ENCODE measurements at places on chromosomes 7 and 10. TPM values are rescaled to one million over a fixed set of nuclear protein-coding genes. Genes with fewer than 3 reads are reported as not detected.

The OR9A2 gene
- not detected for total RNA-seq

The NUDT13 gene
- 3.3 TPM for total RNA-seq

The LRIT1 gene
- not detected for total RNA-seq

The GRM8 gene
- 3.2 TPM for total RNA-seq

The CAV1 gene
- total RNA-seq = 67.2 TPM

The MEOX2 gene
- 1.2 TPM for total RNA-seq

The NPTX2 gene
- total RNA-seq = 2.0 TPM

The FAM237B gene
- not detected for total RNA-seq

GRCh38 chr10:97922022-97922758 is 72.5 kb downstream of the GOLGA7B start:
- DNase-seq = no peak

- DNase-seq = no peak
Measured at GRCh38 chr10:14571866-14572507, 202.7 kb downstream of the FAM107B start.

GRCh38 chr10:124921261-124921660 is 20.7 kb upstream of the ZRANB1 start:
- DNase-seq = no peak

- DNase-seq = no peak
Measured at GRCh38 chr7:91720260-91720937, 160.1 kb downstream of the MTERF1 start.

DNA sequence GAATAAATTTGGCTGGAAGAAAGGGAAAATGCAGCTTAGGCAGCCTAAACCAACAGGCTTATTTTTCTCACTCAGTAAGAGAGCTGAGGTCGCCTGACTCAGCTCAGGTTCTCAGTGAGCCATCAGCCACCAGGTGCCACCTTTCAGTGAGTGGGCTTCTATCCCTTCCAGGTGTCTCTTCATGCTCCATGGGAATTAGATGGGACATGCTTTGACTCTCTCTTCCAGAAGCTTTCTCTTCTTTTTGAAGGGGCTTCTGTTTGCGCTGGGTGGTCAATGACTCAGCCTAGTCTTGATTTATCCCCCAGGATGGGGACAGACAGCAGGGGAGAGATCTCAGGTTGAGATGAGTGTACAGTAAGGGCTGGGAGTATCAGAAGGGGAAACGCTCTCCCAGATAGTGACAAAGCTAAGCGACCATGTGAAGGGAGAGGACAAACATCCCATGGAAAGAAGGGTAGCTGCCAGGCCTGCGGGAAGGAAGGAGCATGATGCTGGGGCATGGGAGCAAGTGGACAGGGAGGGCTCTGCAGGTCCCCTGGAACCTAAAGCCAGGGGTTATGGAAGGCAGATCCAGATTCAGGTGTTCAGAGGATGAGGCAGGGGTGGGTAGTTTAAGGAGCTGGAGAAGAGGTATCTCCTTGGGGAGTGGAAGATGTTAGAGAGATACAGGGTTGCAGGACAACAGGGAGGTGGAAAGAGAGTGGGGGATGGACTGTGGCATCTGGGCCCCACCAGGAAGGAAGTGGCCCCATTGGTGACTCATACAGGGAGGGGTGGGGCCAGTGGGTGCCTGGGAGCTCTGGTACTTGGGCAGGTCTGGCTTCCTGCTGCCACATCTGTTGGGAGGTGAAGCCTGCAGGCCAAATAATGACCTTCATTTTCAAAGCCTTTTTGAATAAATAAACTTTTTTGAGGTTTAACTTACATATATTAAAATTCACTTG is 32.5 kb downstream of the OGDH start:
- DNase-seq = no peak

DNA sequence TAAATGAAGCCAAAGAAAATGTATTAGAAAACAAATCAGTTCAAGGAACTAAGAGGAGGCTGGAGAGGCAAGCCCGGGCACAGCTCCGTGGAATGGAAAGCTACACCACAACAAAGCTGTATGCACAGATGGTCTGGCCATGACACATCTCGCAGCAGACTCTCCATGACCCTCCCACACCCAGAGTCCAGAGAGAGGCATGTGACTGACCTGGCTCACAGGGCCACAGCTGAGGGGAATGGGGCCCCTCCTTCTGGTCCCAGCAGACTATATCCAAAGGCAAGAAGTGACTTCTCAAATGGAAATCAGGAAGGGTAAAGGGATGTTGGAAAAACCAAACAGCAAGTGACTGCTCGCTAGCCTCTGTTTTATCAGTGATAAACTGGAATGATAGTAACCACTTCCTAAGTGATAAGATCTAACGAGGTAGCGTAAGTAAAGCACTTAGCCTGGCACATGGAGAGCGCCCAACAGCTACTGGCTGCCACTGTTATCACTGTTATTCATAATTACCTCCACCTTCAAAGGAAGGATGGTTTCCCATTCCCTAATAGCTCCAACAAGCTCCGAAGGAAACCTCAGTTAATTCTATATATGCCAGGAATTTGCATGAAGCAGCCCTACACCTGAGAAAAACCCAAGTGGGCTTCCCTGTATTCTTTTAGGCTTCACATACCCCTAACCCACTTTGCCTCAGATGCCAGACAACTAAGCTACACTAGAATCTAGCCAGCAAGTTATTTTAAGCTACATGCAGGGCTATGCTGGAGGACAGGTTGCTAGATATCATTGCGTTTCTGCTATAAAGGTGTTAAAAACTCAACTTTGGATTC is 8.4 kb downstream of the OSBPL3 start:
- no peak for DNase-seq

All from kidney (tissue), 22 donors.